Activated CD4-positive, alpha-beta T cell treated with anti-CD3 and anti-CD28 coated beads for 24 hours (primary cell): ENCODE measurements at places on chromosomes 2 and 18.

- DNase-seq: no peak
Observed at GRCh38 chr2:141399270-141399669, 731.5 kb downstream of the LRP1B start.

DNA sequence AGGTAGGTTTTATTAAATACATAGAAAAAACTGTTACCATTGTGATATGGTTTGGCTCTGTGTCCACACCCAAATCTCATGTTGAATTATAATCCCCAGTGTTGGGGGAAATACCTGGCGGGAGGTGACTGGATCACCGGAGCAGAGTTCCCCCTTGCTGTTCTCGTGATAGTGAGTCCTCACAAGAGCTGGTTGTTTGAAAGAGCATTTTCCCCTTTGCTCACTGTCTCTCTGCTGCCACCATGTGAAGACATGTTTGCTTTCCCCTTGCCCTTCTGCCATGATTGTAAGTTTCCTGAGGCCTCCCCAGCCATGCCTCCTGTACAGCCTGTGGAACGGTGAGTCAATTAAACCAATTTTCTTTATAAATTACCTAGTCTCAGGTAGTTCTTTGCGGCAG is 352.7 kb upstream of the SLC39A10 start:
- no peak for DNase-seq

DNA sequence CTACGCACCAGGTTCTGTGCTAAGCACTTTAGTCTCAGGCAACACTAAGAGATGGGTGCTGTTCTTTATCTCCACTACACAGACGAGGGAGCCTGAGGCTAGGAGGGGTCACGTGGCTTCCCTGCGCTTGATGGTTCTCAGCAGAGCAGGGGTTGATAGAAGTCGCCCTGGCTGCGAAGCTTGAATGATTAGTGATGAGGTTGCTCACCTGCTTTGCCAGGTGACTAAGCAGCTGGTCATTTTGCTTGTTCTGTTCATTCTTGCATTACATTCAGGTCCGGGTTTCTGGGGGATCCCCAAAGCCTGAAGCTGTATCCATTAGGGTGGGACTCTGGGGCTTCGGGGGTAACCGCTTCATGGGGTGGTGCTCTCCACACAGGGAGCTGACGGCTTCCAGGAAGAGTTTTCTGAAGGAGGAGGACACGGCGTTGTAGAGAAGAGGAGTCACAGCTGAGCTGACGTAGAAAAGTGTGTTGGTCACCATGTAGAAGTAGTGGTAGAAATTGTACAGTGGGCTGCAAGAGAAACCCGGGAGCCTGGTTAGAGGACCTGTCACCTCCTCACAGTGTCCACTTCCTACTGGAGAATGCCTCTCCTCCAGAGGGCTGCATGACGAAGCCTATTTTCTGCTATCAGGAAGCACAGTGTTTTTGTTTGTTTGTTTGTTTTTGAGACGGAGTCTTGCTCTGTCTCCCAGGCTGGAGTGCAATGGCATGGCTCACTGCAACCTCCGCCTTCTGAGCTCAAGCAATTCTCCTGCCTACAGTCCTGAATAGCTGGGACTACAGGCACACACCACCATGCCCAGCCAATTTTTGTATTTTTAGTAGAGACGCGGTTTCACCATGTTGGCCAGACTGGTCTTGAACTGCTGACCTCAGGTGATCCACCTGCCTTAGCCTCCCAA is 11.5 kb downstream of the NTSR2 start:
- DNase-seq: no peak

GRCh38 chr2:121064186-121064585 is 220.8 kb downstream of the TFCP2L1 start:
- DNase-seq: no peak

GRCh38 chr2:24855726-24856125 is 62.5 kb downstream of the CENPO start:
- DNase-seq: no peak

GRCh38 chr2:236014408-236015131 is 153.6 kb downstream of the GBX2 start:
- DNase-seq: no peak

GRCh38 chr2:236221798-236222197 is 42.4 kb downstream of the ASB18 start:
- DNase-seq: no peak

DNA sequence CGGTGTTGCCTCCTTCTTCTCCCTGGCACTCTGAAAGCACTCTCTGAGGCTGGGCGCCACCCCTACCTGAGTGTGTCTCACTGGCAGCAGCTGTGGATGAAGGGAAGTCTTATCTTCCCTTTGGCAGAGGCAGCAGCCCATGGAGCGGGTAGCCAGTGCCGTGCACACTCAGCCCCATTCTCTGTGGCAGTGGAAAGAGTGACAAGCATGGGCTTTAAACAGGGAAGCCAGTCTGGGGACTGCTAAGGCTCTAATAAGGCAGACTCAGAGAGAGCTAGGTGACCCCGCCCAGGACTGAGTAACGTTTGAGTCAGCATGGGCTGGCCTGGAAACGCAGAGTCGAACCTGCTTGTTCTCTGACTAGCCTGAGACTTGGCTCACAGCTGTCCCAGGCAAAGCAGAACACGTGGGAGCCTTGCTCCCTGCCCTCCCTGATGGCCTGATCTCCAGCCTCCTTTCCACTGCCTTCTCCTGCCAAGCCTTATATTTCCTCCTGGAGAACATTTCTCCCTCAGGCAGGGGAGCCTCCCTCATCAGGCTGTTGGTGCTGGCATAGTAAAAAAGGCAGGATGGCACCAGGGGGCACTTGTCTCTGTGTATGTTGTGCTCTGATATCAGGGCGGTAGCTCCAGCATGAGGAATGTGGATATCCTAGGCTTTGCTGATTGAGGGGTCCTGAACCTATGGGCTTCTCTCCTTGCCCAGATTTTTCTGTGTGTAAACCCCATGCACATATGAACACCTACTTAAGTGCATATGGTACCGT is 93.9 kb upstream of the LGALSL start:
- peak; percentile 25 for DNase-seq

GRCh38 chr2:106332054-106332453 is 136.2 kb downstream of the RGPD3 start:
- no peak for DNase-seq

- DNase-seq: no peak
Observed at GRCh38 chr2:201882353-201883090, 76.2 kb downstream of the CDK15 start.

DNA sequence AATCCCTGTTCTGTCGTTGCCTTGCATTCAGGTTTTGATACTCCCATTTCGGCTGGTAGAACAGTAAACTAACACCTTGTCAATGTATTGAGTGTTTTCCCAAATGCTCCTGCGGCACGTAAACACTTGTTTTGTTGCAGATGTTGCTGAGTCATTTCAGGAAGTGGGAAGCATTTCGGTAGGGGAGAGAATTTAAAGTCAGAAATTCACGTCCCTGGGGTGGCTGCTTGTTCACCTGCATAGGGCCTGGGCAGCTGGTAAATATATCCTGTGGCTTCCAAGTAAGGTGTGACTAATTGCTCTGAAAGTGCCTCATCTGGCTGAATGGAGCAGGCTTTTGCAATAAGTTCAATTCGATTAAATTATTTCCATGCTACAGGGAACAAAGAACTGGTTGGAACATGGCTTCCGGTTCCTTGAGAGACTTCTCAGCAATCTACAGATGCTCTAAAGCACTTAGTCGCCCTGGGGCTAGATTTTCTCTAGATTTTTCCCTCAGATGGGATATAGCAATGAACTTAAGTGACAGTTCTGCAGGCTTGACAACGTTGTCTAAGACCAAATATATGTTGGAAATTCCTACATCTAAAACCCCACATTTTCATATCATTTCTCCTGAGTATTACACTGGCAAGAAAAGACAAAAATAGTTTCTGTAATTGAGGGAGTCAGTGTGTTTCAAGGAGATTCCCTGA is 5.2 kb downstream of the GALR1 start:
- no peak for DNase-seq

DNA sequence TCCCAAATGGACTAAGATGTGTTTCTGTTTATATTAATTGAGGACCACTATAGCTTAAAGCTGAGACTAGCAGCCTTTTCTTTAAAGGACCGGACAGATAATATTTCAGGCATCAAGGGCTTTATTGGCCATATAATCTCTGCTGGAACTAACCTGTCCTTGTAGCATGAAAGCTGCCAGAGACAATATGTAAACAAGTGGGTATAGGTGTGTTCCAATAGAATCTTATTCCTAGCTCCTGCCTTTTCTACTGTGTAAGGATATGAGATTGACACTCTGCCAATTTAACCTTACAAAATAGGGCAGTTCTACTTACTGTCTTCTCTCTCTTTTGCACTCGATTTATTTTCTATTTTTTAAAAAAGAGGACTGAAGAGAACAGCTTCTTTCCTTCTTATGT is 74.0 kb downstream of the RHBDD1 start:
- DNase-seq: no peak

- DNase-seq: no peak
Observed at GRCh38 chr2:176193048-176193447, 4.6 kb downstream of the HOXD1 start.

DNA sequence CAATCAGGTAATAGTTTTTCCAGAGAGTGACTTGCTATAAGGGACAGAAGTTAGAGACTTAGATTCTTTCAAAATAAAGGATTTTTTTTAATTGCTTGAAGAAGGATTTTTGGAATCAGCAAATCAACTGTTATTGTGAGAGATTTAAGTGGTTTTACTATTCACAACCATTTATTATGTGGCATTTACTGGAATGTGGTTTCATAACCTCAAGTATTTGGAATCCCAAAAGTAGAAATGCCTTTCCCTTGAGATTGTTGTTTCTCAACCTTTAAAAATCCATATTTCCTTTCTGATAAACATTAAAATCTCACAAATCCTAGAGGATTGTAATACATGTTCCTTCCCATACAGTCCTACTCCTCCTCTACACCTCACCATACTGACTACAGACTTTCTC is 5.0 kb downstream of the TANK start:
- no peak for DNase-seq

DNA sequence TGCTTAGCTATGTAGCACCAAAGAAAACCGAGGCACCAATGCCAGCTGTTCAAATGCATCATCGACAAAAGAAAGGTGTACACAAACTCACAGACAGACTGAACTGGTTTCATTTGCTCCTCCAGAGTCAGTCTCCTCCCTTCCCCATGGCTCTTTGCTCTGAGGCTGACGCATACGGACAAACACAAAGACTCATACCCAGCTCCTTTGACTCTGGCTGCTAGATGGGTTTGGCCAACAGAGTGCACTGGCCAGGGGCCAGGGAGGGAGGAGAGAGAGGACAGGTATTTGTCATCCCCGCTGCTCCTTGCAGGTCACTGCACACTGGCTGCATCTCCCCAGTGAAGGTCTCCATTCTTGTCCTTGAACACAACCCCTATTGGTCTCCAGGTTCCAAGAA is 40.7 kb downstream of the DNER start:
- DNase-seq: no peak

DNA sequence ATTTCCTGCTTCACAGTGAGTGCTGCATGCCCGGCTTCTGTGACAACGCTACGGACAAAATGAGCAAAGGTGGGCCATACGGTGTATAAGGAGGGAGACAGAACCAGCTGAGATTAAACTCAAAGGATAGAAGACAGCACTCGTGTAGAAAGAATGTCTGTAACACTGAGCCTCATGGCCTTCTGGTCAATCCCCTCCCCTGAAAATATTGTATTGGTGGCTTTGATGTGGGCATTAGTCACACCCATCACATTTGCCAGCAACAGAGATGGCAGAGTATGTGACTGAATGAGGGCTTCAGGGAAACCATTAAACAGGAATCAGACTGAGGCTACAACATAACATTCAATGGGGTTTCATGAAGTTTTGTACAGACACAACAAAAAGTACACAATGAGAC is 287.8 kb upstream of the CCDC68 start:
- DNase-seq: no peak

DNA sequence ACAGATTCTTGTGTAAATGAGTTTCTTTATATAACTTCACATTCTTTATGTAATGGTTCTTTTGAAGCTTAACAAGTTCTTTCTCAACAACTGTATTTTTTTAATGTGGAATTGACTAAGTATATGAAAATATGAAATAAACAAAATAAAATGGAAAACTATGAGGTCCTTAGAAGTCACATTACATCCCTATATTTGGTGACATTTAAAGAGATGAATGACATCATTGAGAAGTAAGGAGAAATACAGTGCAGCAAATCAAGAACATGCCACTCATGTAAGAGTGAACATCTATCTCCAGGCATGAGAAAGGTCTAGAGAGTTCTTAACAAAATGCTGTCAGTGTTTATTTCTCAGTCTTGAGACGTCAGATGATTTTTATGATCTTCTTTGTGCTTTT is 39.0 kb upstream of the AAK1 start:
- no peak for DNase-seq

DNA sequence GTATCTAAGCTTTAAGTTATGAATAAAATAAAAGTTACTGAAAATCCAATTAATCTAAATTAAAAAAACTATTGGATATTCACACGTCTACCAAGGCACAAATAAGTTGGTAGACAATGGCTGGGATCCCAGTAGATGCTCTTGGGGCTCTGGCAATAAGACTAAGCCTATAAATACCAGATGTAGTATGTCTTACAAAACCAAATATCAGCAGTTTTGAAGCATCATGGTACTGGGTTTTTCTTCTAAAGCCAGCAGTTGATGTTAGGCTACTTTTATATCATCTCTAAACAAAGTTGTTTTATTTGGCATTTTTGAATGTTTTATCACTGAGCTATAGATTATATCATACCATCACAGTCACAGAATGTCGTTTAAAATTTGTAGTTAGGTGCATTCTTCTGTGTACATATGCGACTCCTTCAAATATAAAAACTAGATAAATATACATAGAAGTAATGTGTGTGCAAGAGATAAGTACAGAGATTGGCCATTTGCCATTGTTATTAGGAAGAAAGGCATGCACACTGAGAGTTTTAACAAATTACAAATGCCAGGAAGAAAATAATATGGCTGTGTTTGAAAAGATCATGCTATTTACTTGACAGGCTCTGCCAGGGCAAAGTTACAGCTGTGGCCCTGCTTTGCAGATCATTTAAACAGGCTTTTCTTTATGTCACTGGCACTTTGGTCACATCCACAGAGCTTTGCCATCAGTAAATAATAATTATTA is 21.6 kb upstream of the TMEM17 start:
- DNase-seq: no peak

DNA sequence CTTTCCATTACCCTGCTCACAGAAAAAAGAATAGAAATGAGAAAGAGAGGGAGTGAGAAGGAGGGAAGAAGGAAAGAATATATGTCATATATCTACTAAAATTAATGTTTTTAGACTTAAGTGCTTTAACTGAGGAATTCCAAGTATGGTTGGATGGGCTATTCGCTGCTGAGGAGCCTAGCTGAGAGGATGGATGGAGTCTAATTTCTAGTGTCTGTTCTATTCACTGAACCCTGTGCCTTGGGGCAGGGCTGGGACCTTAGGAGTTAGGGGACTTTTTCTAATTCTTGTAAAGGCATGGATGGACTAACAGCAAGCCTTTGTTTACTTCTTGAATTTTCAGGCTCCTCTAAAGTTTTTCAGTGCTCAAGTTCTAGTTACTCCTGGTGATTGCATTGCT is 109.8 kb downstream of the PTRHD1 start:
- no peak for DNase-seq

- DNase-seq: no peak
Observed at GRCh38 chr2:6168485-6168884, 476.3 kb downstream of the SOX11 start.

GRCh38 chr2:133676392-133677130 is 108.3 kb upstream of the NCKAP5 start:
- no peak for DNase-seq
